Effector CD4-positive, alpha-beta T cell (primary cell): ENCODE measurements at places on chromosomes 6 and 20.

GRCh38 chr20:59976156-59976782 is 18.0 kb downstream of the CDH26 start:
- DNase-seq, result no peak

DNA sequence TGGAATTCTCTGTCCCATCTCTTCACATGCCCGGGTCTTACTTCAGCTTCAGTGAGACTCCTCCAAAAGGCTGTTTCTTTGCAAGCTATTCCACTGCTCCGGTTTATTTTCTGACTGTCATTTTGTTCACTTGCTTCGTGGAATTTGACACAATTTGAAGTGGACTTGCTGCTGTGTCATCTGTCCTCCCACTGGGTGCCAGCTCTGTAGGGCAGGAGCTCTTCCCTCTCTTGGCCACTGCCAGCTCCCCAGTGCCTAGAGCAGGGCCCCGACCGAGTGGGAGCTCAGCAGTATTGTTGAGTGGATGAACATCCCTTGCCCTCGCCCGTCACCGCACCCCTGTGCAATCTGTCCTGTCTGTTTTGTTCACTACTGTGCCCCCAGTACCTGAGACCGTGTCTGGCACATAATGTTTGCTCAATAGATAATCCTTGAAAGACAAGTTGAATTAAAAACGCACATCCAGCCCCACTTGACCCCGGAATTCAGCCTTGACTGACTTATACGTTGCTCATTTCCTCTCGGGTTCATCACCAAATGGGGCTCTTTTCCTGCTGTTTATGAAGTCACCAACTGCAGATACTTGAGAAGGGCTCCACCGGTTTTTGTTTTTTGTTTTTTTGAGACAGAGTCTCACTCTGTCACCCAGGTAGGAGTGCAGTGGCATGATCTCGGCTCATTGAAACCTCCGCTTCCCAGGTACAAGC is 170.3 kb upstream of the KCNG1 start:
- DNase-seq, result no peak

- no peak for DNase-seq
Observed at GRCh38 chr6:19839237-19839546, 2.0 kb downstream of the ID4 start.

- no peak for DNase-seq
Observed at GRCh38 chr6:149335924-149336608, 18.6 kb downstream of the TAB2 start.

GRCh38 chr6:22448291-22448711 is 121.1 kb upstream of the HDGFL1 start:
- no peak for DNase-seq

- DNase-seq, result no peak
Observed at GRCh38 chr6:142187209-142187608, 40.1 kb downstream of the VTA1 start.

- DNase-seq, result no peak
Observed at GRCh38 chr20:50213531-50214106, 23.0 kb downstream of the CEBPB start.

DNA sequence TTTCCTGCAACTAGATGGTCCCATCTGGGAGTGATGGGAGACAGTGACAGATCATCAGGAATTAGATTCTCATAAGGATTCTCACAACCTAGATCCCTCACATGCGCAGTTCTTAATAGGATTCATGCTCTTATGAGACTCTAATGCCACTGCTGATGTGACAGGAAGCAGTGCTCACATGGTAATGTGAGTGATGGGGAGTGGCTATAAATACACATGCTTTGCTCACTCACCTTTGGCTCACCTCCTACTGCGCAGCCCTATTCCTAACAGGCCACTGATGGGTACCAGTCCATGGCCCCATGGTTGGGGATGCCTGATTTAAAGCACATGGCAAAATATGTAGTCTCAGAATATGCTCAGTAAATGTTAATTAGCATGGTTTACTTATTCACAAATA is 80.6 kb upstream of the MBOAT1 start:
- no peak for DNase-seq

GRCh38 chr20:50980071-50980681 is 21.6 kb downstream of the MOCS3 start:
- DNase-seq, result no peak

DNA sequence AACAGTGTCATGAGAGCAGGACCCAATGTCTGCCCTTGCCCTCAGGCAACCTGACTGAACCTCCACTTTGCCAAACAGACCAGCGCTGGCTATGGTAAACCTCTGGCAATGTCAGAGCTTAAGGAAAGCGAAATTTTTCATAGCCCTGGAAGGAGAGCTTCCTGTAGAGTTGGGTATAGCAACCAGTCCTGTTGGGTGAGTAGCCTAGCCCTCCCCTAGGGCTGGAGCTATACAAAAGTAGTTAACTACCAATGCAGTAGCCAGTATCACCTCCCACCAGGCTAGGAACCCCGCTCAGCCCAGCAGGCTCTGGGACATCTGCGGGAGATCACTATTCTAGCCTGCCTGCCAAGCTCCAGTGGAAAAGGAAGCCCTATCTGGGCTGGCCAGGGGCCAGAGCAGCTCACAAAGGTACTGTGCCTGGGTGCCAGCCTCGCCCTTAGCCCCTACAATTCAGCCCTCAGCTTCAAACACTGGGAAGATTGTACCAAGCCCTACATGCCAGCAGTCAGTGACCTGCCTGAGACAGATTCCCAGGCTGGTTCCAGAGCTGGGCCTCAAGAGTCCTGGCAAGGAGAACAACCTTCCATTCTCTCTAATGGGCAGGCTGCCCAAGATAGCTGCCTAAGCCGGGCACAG is 7.9 kb downstream of the WFDC3 start:
- no peak for DNase-seq

DNA sequence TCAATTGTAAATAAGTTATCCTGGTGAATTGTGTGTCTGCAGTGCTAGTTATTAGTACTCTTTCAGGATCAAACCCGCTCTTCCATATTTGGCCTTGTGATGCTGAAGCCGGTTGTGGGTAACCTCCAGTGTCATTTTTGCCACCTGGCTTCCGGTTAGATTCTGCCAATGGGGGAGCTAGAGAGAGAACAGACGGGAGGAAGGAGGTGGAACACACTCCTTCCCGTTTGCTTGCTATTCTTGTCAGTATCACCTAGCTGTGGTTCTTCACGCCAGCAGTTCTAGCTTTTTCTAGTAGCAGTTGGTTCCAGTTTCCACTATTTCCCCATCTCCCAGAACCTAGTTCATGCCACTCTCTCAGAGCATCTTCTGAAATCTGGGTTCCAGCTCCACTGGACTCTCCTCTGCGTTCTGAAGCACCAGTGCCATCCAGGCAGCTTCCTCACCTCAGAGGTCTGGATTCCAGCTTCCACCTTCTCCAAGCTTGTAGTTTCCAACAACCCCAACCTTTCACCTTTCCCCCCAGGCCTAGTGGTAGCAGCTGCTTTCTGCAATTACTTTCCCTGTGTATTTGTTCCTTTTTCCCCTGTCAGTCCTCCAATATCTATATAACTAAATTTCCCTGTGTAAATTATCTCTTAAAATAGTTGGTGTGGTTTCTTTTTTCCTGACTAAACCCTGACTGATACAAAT is 46.9 kb upstream of the LOC128125822 start:
- no peak for DNase-seq

GRCh38 chr20:59042151-59042795 is at the start of gene PRELID3B:
Gene PRELID3B (minus strand): TSS chr20:59042786. CDS start chr20:59042730, 56 bp downstream.
- DNase-seq, result peak; percentile 16

DNA sequence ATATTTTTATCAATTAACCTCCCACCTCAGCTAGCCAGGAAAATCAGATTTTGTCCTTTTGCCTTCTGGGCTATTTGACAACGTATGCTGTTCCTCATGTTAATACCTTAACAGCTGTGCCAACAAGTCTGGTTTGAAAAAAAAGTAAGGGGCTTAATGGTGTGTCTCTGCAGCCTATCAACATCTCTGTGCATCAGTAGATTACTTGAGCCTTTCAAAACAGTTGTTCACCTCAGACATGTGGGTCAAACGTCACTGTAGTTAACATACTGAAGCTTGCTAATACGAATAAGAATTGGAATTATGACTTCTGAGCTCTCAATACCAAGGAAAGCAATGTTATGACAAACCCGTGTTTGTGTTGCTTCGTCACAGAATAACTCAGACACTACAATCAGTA is 23.0 kb downstream of the CEP57L1 start:
- no peak for DNase-seq

DNA sequence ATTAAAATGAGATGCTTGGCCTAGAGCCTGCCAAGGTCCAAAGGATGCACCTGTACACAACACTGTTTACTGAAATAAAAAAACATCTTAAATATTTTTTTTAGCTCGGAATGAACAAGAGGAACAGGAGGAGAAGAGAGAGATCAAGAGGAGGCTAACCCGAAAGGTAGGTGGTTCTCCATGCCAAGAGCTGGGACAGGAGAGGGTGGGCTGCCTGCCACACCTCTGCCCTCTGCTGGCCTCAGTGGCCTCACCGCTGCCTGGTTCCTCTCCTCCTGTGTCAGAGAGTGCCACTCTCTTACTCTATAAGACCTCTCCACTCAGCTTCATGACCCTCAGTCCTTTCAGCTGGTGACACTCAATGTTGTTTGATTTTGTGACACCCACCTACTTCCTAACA is 50.2 kb downstream of the TBC1D7 start:
- no peak for DNase-seq

- DNase-seq, result no peak
Observed at GRCh38 chr6:85169189-85169588, 280.7 kb upstream of the NT5E start.

- no peak for DNase-seq
Observed at GRCh38 chr6:147549531-147549930, 41.0 kb downstream of the SAMD5 start.

DNA sequence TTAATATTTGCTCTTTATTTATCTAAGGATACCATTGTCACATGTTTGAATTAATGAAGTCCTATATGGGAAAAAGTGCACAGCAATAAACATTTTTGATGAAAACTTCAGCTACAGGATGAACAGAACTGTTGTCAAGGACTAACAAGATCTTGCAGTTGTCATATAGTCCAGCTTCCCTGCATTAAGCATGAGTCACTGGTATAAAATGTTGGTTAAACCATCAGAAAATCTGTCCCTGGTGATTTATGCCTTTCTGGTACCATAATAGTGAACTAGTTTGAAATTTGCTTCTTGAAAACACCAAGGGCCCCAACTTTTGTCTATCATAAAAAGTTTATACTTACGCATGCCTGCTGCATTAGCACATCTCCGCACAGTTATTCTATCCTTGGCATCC is 60.4 kb upstream of the RSPO3 start:
- no peak for DNase-seq

DNA sequence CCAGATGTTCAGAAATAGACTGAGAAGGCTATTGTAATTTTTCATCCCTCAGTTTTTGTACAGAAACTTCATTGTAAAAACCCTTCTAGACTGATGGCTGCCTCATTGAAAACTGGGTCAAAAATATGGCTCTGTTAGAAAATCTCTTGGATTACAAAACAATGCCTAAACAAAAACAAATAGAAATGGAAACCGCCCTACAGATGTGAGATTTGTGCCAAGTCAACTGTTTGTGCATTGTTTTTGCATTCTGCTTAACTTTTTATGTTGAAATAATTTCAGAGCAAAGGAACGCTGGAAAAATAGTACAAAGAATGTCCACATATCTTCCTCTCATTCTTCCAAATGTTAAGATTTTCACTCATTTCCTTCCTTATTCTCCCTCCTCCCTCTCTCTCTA is 425.1 kb downstream of the FOXA2 start:
- no peak for DNase-seq

DNA sequence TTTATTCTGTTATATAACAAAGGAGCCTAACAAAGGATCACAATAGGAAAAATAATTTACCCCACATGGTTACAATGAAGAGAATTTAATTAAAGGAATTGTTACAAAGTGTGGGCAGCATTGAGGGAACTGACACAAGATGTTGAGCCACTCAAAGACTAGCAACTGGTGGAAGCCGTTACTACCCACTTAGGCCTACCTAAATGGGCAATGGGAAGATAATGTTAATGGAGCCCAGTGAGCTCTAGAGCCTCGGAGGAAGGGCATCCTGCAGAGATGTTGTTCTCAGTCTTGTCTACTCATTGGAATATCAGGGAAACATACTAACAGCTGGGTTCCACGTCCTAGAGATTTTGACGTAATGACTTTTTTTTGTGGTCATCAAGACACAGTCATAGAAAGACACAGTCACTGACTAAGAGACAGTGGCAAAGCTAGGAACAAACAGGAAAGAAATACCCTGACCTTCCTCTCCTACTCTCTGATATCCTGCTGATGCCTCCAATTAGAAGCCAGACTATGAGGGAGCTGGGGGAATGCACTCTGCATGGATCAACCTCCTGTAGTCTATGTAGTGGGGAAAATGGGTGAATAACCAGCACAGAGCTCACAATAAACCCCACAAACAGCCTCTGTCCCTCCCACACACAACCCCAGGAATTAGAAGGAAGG is 523.8 kb upstream of the FLRT3 start:
- DNase-seq, result no peak

DNA sequence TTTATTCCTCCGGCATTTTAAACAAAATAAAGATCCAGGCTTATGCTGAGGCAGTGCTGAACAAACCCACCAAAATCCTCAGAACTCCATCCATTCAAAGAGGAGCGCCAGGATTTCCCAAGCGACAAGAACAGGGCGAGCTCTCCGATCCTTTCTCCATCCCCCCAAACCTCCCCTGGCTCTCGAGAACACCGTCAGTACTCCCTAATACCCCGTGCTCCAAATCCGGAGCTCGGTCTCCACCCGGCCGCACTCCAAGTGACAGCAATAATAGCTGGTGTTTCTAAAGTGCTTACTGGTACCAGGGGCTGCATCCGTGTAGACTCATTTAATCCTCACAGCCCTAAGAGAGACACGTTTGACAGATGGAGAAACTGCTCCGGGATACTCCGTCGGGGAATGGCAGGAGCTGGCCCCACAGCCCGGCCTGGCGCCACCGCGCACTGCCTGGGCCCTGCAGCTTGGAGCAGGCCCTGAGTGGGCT is 277.1 kb upstream of the QKI start:
- no peak for DNase-seq

- no peak for DNase-seq
Observed at GRCh38 chr20:2865101-2865500, 8.2 kb upstream of the PTPRA start.

DNA sequence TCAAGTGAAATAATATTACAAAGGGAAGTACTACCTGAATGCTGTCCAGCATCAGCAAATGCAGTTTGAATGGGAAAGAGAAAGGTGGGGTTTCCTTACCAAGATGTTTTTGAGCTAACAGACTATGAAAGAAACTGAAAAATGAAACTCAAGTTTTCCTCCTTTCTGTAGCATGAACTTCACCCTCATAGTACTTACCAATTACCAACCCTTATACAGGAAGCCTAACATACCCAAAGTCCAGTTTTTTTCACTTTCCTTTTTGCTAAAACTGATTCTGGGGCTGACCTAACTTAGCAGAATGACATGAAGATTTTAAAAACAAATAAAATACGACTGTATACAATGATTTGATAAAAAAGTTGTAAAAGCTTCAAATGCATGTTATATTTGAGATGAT is 5.2 kb downstream of the ZNFX1 start:
- no peak for DNase-seq

GRCh38 chr6:203661-204060 is 88.6 kb upstream of the DUSP22 start:
- DNase-seq, result no peak

DNA sequence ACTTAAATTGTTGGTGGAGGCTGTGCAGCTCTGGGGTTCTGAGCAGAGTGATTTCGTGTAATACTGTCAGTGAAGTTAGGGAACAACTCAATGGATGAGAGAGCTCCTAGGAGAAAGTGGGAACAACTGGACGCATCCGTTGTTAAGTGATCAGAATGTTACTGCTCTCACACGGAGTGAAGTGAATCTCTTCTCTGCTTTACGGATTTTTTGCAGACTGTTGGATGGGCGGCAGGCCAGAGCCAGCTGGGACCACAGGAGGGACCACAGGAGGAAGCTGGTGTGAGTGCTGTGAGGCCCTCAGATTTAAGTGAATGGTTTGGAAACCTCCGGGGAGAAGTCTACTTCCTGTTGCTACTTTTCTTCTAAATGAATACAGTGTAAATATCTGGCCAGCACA is 23.7 kb upstream of the PPP1R14C start:
- DNase-seq, result no peak
